GM04504 (cell line): ENCODE measurements at places on chromosomes 5 and 9.

DNA sequence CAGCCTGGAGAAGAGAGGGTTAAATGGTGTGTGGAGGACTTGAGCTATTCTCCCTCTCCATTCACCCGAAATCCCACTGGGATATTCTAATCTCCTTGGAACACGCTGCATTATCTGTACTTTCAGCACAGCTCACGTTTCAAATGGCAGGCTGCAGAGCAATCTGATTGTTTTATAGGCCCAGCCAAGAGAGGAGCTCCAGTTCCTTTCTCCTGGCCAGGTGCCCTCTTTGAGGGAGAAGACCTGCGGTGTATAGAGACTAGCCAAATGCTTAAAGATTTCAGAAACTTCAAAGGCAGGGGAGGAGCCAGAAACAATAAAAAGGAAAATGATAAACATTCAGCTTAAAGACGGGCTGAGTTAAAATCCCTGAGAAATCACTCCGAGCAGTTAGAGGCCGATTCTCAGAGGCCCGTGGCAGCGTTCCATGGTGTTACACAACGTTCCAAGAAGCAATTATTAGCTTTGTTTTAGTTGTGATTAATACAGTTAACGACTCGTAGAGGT, 564.0 kb upstream of the KLF4 start:
- DNase-seq, result peak; percentile 64

GRCh38 chr5:8577792-8578191, 708.8 kb downstream of the MTRR start:
- DNase-seq, result no peak

DNA sequence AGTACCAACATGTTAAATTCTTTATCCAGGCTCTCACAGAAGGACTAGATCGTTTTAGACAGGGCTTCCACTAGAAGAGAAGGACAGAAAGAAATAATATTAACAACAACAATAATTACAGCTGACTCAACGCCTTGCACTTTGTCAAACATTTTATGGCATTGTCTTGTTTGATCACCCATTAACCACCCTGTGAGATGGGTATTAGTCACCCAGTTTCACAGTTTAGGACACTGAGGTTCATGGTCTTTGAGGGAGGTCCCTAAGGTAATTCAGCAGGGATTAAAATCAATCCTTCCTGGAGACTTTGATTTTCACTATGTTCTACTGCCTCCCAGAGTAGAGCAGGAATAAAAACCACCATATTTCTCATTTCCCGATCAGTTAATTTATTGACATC, 51.4 kb upstream of the BNC2 start:
- no peak for DNase-seq

GRCh38 chr5:15393146-15393545, 106.8 kb upstream of the FBXL7 start:
- DNase-seq, result no peak

DNA sequence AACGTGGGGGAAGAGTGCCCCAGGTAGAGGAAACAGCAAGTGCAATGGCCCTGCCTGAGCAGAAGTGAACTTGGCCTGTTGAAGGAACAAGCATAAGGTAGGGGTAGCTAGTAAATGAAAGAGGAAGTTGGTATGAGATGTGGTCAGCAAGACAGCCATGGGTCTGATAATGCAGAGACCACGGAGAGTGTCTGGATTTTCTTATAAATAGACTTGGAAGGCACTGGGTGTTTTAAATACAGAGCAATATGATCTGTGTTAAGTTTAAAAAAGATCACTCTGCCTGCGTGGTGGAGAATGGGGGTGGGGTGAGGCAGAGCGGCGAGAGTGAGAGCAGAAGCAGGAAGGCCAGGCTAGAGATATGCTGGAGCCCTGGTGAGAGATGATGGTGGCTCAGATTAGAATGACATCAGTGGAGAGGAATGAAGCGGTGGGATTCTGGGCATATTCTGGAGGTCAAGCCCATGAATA, 4.2 kb downstream of the ADAM19 start:
- DNase-seq, result no peak

DNA sequence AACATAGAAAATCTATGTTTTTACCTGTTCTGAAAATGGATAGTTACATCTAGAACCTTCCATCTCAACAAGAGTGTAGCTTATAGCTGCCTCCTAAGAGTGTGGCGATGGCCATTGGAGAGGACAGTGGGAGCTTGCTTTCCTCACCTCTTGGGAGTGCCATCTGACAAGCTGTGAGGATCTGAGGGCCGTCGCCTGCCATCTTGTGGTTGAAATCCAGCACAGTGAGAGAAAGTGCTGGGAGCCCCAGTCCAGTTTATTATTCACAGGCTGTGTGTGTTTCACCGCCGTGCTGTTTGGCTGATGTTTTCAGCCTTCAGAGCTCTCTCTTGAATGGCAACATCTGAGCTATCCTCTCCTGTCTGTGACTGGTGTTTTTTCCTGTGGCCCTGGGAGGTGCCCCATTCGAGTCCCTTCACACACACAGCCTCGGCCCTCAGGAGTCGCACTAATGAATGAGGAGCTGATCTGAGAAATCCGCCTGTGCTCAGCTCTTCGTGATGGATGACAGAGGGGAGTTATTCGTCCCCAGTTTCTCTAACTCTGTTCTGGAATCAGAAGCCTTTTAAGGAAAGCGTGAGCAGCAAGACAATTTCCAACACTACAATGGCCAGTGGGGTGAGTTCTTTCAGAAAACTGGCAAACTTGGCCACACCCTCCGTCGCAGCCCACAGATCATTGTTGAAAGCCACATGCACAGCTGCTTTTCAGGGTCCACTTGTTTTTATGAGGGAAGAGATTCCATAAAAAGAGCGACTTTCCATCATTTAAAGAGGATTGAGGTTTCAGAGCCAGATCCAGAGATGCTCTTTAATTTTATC, 170.3 kb downstream of the PDZD2 start:
- DNase-seq, result peak; percentile 53

- DNase-seq, result no peak
Measured at GRCh38 chr5:179509239-179509638, 41.1 kb upstream of the RUFY1 start.

GRCh38 chr9:34089311-34089710, 37.2 kb downstream of the DCAF12 start:
- no peak for DNase-seq
